ENCODE measurements at places on chromosomes 2 and 18.
A peak's percentile ranks its signal among the peaks of the same experiment; 100 is the strongest.

DNA sequence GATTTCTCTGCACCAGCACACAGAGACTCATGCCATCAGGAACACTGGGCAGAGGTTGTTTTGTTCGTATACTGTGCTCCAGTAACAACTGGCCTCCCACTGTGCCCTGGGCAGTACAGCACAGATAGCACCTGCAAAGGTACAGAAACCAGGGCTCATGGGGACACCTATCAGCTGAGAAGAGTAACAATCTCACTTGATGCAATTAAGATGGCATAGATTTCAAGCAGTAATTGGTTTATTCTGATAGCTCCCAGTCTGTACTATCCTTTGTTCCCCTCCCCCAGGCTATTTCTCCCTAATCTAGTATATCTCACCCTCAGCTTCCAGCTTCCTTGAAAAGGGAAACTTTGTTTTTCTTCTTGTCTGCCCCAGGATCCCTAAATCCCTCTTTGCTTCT, 343.9 kb upstream of the MMADHC start:
- DNase-seq, result no peak

DNA sequence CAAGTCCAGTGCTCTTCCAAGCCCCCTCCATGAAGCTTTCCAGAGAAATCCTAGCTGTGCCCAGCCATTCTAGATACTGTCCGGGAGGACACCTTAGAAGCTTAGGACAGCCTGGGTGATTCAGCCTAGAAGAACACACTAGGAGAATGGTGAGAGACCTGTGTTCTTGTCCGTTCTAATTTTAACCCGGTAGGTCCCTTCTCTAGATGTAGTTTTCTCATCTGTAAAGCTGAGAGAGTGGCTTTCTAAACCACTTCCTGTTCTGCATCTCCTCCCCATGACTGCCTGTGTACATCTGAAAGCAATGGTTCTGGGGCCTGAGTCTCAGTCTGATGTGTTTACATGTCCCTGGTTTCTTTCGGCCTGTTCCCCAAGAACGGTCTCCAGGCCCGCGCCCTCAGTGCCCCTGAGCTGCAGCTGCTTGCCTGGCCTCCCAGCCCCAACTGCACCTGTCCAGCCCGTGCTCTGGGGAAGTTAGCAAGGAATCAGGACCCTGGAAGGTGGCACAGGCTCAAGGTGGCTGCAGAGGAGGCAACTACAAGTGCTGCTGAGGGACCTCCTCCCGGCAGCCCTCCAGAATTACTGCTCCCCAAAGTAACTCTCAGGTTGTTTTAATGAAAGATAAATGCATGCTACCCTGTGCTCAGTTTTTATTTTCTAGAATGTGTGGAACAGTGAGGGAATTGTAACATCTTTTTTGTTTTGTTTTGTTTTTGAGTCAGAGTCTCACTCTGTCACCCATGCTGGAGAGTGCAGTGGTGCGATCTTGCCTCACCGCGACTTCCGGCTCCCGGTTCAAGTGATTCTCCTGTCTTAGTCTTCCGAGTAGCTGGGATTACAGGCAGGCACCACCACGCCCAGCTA, 105.9 kb downstream of the LBH start:
- DNase-seq, result peak; percentile 5

- DNase-seq, result no peak
Observed at GRCh38 chr2:29767606-29768335, 153.6 kb downstream of the ALK start.

DNA sequence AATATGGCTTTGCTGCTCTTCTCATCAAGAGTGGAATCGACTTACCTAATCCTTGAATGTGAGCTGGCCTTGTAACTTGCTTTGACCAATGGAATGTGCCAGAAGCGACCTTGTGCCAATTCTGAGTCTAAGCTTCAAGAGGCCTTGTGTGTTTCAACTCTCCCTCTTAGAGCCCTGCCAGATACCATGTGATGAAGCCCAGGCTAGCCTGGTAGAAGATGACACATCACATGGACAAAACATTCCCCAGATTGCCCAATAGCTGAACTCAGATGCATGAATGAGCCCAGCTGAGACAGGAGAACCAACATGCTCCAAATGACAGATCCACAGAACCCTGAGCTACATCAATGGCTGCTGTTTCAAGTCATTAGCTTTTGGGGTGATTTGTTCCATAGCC, 4.2 kb upstream of the KLHL14 start:
- DNase-seq, result no peak

DNA sequence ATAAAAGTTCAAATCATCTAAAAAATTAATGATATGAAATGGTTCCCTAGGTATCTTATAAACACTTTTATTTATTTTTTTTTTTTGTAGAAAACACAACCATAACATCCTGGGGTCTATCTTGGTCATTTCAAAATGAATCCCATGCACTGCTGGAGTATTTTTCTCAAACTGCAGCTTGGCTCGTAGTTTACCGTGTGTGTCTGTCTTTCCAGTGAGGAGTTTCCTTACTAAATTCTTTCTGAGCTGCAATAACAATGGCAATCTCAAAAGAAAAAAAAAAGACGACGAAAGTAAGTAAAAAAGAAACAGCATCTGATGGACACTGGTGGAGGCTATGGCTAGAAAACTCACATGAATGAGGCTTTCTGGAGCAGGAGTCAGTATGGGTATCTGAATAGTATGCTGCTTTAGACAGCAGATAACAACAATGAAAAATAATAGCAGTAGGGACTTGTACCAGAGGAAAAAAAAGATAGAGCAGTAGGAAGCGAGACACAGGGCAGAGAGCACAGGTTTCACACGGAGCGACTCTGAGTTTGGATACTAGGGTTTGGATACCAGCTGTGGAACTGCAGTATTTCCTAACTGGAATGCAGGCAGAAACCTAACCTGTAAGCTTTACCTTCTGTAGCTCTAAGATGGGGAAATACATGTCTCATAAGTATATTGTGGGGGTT, 43.5 kb downstream of the CALCRL start:
- DNase-seq, result no peak

GRCh38 chr2:104452558-104452957, 401.4 kb upstream of the POU3F3 start:
- DNase-seq, result no peak

- no peak for DNase-seq
Observed at GRCh38 chr2:190759749-190760213, 110.9 kb downstream of the NAB1 start.
